NCI-H187 (cell line): ENCODE measurements at places on chromosomes 4 and X.

DNA sequence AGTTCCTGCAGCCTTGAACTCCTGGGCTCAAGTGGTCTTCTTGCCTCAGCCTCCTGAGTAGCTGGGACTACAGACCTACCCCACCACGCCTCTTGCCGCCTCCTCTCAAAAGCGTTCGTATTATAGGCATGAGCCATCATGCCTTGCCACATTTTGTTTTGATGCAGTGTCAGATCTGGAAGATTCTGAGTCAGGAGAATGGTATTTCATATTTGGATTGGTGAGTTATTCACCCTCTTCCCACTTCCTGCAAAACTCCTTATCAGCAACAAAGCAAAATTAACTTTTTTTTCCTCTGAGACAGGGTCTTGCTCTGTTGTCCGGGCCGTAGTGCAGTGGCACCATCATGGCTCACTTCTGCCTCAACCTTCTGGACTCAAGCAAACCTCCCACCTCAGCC, 29.6 kb downstream of the REST start:
- DNase-seq: no peak

DNA sequence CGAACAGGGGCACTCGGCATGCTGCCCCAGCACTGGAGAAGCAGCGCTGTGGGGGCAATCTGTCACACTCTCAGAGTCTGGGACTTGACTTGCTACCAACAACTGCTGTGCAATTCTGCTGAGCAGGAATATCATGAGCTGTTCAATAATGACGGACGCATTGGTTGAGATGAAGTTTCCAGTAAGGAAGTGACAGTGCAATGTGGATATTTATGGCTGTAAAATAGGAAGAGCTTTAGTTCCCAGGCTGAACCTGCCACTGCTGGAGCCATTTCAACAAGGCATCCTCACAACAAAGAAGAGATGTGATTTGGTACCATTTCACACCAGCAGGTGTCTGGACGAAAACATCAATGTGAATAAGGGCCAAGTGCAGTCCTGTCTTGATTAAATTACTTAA, 24.2 kb downstream of the CHST7 start:
- DNase-seq: no peak

GRCh38 chr4:61173799-61174198, 26.3 kb upstream of the ADGRL3 start:
- no peak for DNase-seq

- DNase-seq: no peak
Measured at GRCh38 chr4:54192811-54193210, 36.3 kb upstream of the PDGFRA start.

DNA sequence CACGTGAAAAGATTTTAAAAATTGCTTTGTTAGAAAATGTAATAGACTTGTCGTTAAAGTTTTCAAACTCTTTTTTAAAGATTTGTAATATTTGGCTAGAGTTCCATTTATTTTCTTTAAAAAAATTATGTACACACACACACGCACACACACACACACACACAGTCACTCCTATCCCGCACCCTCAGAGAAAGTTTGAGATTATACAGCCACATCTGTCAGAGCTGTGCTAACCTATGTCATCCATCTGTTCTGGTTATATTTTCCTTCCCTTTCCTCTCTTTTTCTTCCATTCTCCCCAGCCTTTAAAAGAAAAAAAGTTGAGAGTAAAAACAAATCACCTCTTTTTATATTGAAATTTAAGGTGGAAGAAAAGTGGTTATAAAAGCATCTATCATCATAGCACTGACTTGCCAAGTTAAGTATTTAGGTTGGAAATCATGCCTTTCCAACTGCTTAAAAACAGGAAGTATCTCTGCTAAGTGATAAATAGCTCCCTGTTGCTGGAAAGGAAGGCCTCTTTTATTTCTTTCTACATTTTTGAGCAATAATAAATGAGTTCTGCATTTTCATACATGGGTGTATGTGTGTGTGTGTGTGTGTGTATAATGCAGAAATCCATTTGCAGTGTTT, 163.3 kb upstream of the SPRY1 start:
- no peak for DNase-seq

DNA sequence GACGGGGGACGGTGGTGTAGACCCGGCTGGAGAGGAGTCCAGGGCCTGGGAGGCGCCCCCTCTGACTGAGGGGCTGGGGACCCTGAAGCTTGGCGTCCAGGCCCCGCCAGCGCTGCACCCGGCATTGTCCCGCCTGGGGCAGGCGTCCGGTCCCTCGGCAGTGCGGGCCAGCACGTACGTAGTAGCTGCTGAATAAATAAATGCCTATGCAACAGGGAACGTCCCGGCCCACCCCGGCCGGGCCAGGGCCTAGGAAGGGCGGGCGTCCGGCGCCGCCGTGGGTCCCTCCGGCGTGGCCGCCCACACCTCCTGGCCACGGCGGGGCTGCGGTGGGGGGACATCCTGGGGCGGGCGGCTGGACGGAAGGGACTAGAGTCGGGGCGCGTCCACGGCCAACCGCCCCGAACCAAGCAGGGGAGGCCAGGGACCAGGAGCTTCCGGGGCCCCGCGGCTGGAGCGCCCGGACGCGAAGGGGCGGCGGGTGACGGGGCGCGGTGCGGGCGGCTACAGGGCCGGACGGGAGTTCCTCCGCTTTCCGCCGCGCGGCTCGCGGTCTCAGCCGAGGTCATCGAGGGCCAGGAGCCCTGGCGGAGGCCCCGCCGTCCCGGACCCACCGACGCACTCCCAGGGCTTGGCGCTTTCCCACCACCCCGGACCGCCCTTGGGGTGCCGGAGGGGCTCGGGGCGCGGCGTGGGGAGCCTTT, 886 bp upstream of the WWC2 start:
- no peak for DNase-seq

- no peak for DNase-seq
Measured at GRCh38 chrX:150508451-150509367, 59.7 kb upstream of the MTM1 start.

DNA sequence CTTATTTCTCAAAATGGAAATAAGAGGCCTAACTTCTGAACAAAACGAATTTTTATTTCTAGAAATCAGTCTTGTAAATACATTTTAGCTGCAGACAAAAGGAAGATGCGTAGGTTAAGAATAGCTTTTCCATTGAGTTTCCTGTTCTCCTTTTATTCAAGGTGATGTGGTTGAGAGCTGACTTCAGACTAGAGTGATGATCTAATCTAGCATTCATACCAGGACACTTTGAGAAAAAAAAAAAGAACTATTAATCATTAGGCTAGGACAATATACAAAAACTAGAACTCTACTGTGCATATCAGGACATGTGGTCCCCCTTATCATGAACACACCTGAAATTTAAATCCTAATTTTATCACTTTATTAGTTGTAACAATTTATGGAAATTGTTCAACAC, 884.5 kb upstream of the EPHA5 start:
- DNase-seq: no peak

DNA sequence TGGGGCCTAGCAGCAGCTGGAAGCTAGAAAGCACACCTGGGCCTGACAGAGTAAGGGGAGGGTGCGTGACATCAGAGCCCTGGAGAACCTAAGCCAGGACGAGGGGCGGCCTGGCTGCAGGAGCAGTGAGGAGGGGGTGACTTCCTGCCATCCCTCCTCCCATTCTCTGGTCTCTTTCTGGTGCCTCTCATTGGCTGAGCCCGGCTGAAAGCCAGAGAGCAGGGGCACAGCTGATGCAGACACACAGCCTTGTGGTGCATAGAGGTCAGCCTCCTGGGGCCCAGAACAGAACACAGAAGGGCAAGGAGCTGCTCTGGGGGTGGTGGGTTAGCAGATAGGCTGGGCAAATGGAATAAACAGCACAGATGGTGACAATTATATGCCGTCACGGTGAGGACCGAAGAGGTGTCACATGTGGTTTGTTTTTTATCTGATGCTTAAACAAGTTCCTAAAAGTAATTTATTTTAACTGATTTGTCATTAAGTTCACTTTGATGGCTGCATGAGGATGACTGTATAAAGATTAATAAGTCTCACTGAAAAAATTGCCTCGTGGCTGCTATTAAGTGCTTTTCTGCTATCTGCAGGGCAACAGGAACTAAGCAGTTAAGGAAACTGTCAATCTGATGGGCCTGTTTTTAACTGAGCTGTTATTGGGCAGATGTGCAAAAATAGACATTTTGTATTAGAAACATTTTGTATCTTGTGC, 102.0 kb downstream of the FNIP2 start:
- no peak for DNase-seq

DNA sequence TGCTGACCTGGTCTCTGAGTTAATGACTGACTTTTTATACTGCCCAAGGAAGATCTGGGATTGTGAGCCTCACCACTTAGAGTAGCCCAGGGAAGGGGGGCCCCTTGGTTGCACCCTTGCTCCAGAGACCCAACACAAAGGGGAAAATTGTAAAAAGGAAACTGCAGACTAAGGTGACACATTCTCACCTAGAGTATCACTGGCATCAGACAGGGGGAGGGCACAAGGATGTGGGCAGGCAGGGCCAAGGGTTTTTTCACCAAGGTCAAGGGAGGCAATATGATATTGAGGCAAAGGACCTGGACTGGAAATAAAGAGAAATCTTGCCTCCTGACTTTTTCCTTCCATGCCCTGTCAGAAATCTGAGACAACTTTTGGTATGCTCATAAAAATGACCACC, 386.2 kb upstream of the FGF16 start:
- no peak for DNase-seq

- DNase-seq: no peak
Measured at GRCh38 chr4:4425696-4426095, 38.8 kb downstream of the NSG1 start.

DNA sequence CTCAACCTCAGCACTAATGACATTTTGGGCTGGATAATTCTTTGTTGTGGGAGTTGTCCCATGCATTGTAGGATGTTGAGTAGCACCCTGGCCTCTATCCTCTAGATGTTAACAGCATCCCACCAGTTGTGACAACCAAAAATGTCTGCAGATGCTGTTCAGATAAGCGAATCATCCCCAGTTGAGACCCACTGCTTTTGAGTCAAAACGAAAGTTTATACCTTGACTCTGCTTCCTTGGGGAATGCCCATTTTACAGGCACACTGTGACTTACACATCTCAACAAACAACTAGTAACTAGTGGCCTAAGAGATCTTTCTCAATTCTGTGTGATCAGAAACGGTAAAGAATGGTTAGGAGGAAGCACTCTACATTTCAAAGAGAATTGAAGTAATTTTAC, 37.0 kb downstream of the SEPSECS start:
- DNase-seq: no peak

DNA sequence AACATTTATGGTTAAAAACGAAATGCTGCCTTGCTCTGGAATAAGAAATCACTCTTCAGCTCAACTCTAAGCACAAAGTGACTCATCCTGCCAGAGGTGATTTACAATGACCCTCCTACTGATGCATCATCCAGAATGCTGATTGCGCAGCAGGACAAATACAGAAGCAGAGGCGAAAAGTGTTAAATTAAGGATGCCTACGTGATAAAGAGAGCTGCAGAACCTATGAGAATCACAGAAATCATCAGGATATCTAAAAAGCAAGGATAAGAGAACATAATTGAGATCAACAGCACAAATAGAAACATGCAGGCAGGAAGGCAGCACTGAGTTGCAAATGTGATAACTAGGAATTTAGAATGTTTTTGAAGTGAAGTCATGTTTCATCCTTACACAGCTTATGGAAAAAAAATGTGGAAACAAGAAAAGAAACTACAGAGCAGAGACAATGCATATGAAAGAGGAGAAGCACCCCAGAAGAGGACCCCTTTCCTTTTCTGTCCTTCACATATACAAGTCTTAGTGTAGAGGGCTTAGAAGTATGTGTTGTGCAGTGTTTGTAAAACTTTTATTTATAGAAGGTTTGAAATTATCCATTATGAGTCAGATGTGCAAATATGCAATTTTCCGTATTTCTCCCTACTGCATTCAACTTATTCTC, 188.4 kb downstream of the SLC7A11 start:
- DNase-seq: no peak

DNA sequence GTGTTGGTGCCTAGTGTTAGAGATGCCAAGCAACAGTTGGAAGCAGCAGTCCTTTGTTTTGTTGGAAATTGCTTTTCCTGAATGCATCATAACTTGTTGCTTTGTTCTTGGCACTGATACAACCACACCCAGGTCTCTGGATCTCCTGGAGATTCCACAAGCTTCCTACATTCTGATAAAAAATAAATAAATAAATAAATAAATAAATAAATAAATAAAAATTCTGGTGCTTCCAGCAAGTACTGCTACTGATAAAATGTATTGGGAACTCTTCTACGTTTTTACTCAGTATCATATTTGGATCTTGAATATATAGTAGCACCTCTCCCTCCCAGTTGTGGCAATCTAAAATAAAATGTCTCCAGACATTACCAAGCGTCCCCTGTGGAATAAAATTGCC, 62.7 kb upstream of the GRID2 start:
- no peak for DNase-seq

DNA sequence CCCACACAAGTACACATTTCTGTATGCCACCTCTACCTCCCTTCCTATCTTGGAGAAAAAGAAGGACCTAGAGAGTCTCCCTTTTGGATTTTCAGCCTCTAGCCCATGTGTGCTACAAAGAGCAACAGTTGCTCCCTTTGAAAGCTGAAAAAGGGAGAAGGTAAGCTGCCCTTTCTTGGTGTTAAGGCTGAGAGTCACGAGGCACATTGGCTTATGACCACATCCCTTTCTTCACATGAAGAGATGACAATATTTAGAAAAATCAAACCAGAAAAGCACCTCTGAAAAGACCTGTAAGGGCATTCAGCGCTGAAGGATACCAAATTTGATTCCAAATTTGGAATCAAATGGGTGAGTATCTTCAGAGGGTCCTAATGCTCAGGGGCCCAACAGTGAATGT, 6.4 kb upstream of the FGFBP1 start:
- no peak for DNase-seq

GRCh38 chrX:112083624-112084326, 1.2 kb upstream of the TRPC5 start:
- no peak for DNase-seq

- no peak for DNase-seq
Measured at GRCh38 chrX:49030283-49030682, 12.9 kb downstream of the TFE3 start.

DNA sequence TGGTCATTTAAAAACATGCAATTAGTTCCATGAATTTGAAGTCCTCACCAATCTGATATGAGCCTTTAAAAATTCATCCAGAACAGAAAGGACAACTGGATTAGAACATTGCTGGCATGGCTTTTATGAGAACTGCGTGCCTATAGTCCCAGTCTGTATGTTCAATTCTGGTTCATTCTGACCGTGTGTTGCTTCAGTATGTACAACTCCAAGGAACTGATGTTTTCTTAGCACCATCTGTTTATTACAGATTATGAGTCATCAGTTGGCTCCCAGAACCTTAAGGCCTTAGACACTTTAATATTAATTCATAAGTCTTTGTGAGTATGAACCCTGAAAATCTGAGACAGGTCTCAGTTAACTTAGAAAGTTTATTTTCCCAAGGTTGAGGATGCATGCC, 115.0 kb downstream of the CEP44 start:
- no peak for DNase-seq

DNA sequence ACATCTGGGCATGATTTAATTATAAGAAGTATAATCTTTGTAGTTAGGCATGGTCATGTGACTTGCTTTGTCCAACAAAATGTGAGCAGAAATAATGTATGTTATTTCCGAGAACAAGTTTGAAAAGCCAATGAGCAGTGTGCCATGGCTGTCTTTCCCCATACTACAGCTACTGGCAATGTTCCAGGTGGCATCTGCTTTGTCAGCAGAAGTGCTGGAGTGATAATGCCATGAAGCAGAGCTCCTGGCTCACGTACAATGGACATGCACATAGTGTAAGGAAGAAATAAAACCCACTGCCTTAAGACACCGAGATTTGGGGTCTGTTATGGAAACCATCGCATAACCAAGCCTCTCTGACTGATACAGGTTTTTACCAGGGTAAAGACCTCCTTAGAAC, 212.6 kb upstream of the RASGEF1B start:
- DNase-seq: no peak
